ENCODE measurements at places on chromosomes 3 and 15.

GRCh38 chr15:51830276-51830806, 888 bp downstream of the TMOD3 start:
- no peak for DNase-seq

DNA sequence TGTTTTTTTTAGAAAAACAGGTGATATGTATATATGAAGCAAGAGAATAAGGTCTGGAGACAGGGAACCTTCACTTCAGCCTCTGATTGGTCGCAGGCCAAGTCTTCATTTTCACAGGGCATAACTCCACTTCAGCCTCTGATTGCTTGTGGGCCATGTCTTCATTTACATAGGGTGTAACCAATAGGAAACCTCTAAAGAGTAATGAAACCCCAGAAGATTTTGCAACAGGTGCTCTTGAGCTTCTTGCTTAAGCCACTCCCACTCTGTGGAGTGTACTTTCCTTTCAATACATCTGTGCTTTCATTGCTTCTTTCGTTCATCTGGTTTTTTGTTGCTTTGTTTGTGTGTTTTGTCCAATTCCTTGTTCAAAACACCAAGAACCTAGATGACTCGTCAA, 22.6 kb upstream of the SCG3 start:
- no peak for DNase-seq

GRCh38 chr3:157752956-157753786, 250.0 kb upstream of the VEPH1 start:
- no peak for DNase-seq

GRCh38 chr3:64600246-64600950, 87.4 kb downstream of the ADAMTS9 start:
- DNase-seq: no peak

DNA sequence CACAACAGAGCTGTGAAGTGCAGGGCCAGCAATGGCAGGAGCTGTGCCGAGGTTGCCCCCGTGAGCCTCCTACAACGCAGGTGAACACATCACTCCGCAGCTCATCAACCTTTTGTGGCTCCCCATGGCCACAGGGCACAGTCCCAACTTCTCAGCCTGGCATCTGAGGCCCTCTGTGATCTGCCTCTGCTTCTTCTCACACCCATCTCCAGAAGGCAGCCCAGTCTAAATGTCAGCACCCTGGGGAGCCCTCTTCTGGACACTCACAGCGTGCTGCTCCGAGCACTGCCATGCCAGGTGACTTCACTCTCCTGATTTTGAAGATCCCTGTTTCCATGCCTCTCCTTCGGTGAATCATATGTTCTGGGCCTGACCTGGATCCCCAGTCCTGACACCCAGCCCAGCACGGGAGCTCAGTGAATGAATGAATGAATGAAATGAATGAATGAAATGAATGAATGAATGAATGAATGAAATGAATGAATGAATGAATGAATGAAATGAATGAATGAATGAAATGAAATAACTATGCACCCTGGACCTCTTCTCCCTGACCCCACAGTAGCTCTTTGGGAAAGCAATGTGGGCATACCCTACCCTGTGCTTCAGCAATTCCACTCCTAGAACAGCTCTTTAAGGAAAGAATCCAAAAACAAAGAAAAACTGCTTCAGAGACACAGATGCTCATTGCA, 17.9 kb upstream of the SKIC8 start:
- DNase-seq: no peak

- DNase-seq: peak; percentile 37
These were observed 59.1 kb downstream of the SST start for GRCh38 chr3:187610981-187611511.

DNA sequence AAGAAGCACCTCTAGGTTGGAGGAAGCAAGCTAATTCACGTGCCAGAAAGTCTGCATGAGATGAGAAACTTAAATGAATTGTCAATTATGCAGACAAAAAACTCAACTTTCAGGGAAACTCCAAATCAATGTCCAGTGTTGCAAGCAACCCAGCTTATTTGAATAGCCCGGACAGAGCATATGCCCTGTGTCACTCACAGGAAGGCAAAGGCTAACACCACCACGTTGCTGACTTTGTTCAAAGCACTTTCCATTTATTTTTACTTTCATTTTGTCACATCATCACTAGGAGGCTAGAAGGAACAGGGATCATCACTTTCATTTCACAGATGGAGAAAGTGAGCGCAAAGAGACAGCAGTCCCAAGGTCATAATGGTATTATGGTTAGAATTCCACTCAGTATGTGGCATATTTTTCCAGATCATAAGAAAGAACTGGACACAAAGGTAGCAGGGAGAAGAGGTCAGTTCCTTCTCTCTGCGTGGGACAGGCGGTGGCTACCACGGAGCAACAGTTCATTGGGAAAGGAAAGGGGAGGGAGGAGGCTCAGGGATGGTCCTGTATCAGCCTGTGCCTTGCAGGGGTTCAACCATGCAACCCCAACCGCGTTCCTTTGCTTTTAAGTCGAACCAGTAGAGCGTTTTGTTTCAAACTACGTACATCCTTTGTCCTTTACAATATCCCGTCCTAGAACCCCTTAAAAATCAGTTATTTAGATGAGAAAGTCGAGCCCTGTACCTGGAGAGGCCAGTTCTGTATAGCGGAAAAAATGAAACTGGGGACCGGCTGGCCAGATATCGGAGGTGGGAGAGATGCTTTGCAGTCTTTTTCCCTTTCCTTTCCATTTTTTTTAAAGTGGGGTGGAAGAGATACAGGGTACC, 1.1 kb downstream of the HEG1 start:
- DNase-seq: peak; percentile 35

- no peak for DNase-seq
These were observed 21.9 kb downstream of the BHLHE40 start for GRCh38 chr3:5001135-5001534.

GRCh38 chr3:71438071-71438685, 145.3 kb downstream of the FOXP1 start:
- DNase-seq: no peak

- DNase-seq: no peak
These were observed 36.7 kb upstream of the SYNM start for GRCh38 chr15:99068186-99068585.

- peak; percentile 69 for DNase-seq
These were observed 1.7 kb downstream of the RORA start for GRCh38 chr15:61227269-61227949.

DNA sequence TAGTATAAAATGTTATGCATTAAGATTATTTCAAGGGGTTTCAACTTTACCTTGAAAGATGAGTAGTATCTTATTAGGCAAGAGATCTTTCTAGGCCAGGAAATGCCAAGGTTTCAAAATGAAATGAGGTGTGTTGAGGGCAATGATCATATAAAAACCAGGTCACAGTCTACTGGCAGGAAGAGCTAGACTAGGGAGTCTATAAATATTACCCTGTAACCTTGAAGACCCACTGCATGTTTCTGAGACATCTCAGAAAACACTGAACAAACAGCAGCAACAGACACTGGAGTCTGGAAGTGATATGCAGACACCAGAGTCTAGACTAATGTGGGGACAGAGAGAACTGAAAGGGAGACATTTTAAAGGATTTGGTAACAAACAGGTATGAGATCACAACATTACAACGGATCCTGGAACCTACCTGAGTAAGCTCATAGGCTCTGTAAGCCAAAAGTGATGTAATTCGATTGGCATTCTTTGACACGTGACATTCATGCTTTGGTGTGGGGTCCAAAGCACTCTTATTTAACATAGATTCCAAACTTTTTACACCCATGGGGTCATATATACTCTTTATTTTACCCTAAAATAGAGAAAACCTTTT, 15.0 kb downstream of the TASOR start:
- no peak for DNase-seq

DNA sequence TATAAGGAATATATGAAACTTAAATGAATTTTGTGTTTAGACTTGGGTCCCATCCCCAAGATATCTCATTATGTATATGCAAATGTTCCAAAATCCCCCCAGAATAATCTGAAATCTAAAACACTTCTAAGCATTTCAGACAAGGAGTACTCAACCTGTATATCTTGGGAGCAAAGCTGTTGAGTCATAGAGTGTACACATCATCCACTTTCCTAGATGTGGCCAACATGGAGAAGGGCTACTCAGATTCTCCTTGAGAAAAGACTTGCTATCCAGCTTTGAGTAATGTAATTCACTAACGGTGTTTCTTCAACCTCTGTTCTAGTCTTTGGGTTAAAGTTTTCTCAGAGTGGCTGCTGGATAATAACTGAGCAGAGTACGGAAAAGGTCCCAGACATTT, 215.5 kb upstream of the POU1F1 start:
- DNase-seq: no peak

- no peak for DNase-seq
These were observed 1326.3 kb upstream of the CADM2 start for GRCh38 chr3:83632526-83632925.

- no peak for DNase-seq
These were observed 38.0 kb upstream of the PRSS50 start for GRCh38 chr3:46755646-46756045.

DNA sequence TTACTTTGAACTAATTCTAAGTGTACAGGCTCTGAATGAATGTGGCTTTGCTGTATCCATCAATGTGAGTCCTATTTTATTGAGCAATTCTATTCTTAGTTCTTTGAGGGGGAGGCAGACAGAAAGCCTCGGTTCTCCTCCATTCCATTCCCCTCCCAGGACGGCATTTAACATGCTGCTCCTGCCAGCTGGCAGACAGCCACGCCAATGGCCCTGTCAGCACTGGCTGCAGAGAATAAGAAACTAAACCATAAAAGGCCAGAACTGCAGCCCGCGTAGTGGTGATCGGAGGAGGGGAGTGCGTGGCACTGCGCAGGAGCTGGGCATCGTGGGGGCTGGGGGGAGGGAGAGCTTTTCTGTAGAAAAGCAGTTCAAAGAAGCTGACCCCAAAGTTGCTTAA, 76.0 kb upstream of the HACD2 start:
- DNase-seq: peak; percentile 98

Data from astrocyte (in vitro differentiated cells and primary cell).